Kasumi-1 (cell line): ENCODE measurements at places on chromosomes 12 and 14.

DNA sequence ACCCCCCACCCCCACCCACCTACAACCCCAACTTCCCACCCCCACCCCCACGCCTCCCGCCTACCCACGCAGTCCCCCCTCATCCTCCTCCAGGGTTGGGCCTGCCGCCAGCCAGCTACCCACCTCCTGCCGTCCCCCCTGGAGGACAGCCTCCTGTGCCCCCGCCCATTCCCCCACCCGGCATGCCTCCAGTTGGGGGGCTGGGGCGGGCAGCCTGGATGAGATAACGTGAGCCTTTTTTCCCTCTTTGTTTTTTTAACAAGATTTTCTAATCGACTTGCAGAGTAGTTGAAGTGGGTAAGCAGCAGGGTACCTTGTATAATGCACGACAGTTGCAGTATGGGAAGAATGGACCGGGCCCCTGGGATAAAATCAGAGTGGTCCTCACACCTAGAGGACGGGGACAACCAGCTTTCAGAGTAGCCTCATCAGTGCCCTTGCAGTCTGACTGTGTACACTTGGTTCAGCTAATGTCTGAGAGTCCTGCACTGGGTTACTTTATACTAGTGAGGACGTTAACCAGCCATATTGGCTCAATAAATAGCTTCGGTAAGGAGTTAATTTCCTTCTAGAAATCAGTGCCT is 29.4 kb downstream of the CCNK start:
- no peak for DNase-seq

- peak; percentile 61 for DNase-seq
These were observed 196.1 kb downstream of the BCL11B start for GRCh38 chr14:99075771-99076375.

DNA sequence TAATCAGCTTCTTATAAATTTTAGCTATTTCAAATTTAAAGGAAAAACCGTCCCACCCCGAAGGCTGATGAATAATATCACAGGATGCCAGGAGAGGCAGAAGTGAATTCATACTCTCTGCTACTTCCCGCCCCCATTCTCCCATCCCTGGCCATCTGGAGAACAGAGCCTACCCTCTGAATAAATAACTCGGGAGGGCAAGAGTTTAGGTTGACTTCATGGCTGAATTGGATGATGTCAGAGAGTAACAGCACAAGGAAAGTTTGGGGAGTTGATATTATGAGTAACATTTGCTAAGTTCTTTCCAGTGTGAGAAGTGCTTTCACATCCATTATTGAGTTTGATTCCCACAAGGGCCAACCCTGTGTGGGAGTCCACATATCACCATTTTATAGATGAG is 241.6 kb downstream of the EGLN3 start:
- no peak for DNase-seq

GRCh38 chr12:111532751-111533150 is 66.4 kb downstream of the ATXN2 start:
- no peak for DNase-seq

DNA sequence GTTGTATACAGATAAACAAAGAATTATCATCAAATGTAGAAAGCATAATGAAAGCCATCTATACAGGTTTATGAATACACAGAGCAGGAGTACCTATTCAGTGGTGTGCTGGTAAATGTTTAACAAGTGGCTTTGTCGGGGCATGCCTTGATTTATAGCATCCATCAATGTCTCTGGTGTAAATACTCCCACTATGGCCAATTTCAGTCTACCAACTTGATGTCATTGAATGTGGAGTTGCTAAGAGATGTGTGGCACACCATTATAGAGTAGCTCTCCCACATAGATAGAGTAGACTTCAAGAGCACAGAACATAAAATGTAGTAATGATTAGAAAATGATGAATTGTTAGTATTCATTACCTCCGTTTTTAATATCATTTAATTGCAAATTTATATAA is 9.3 kb downstream of the GRIP1 start:
- DNase-seq, result no peak

DNA sequence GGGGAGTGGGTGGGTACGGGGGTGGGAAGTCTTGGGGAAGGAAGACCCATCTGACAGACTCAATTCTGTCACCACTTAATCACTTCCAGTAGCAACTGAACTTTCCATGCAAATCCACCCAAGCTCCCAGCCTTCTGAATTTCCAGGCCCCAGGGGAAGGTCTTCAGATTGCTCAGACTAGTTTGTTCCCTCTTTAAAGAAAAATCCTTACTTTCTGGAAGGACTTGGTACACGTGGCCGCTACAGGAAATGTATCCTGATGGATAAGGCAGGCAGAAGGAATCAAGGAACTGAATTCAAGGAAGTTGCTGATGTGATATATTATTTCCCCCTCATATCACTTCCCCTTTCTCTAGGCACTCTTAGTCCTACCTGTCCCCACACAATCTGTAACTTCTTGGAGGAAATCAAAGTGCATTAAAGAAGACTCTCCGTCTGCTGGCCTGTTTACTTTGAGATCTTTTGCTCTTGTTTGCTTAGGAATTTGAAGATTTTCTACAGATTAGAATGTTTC is 6.4 kb downstream of the NFKBIA start:
- DNase-seq, result peak; percentile 41

DNA sequence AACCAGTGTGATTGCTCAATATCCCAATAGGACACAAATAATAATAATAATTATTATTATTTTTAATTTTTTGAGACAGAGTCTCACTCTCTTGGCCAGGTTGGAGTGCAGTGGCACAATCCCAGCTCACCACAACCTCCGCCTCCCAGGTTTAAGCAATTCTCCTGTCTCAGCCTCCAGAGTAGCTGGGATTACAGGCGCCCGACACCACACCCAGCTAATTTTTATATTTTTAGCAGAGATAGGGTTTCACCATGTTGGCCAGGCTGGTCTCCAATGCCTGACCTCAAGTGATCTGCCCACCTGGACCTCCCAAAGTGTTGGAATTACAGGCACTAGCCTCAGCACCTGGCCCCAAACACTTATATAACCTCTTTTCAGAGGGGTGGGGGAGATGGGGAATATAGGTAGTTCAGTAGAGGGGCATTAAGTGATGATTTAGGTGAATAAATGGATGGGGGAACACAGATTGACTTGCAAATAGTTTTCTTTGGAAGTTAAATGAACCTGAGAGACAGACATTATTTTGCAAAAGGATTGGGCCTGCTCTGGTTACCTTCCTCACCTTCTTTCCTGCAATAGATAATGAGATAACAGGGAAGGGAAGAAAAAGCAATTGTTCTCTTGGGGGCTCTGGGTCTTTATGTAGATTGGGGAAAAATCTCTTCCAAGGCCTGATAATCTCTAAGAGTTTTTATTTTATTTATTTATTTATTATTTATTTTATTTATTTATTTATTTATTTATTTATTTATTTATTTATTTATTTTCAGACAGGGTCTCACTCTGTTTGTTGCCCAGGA is 57.7 kb downstream of the RESF1 start:
- no peak for DNase-seq
